Activated gamma-delta T cell treated with Interleukin-2 at 50 U/mL for 16 hours (primary cell): ENCODE measurements at places on chromosomes 12 and 14.

GRCh38 chr12:115451780-115452736 lies 768.1 kb upstream of the TBX3 start:
- DNase-seq, result no peak

DNA sequence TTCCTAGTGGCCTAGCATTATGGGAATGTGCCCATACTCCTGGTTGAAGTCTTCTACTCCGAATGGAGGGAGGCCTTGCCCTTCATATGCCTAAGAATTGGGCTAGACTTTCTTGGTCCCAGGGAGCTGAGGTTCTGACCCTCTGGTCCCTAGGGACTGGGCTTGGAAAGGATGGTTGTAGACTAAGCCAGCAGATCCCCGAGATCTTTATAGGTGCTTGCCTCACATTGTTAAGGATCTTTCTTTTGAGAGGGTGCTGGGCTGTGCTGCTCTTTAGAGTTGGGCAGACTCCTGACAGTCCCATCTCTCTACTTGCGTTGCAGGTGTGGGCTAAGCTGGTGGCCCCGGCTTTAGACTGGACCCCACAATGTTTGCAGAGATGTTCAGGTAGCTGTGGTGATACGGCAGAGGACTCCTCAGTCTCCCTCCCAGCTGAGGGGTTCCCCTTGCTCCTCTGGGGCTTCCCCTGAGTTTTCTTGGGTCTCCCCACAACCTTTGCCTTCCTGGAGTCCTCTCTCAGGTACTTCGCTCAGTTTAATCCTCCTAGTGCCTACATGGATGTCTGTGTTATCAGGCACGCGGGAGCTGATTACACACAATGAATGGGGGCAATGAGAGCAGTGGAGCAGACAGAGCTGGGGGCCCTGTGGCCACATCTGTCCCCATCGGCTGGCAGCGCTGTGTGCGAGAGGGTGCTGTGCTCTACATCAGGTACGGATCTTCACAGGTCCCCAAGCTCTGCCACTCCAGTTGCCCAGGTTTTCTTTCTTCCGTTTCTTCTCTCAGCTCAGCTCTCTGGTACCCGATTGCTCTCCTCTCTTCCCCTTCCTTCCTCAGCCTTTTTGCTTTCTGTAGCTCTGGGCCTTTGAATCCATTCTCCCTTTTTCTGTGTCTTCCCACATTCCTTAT lies 1.3 kb downstream of the MBD6 start:
- no peak for DNase-seq

GRCh38 chr12:109598428-109598854 lies 24.8 kb downstream of the MVK start:
- DNase-seq, result no peak

DNA sequence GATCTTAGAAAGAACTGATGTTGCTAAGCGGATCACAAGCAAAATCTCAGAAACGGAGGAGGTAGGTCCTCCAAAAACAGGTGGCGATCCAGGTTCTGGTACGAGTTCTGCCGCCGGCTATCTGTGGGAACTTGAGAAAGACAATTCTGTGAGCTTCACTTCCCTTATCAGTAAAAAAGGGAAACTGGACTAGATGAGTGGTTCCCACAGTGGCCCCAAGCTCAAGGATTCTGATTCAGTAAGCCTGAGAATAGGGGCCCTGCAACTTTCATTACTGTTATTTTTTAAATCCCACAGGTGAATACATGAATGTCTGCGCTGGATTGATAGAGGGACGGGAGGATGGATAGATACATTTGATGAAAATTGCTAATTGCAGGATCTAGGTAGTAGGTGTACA lies 160.2 kb downstream of the PPM1H start:
- DNase-seq, result no peak

- no peak for DNase-seq
Measured at GRCh38 chr12:108729612-108730364, 1.5 kb downstream of the CORO1C start.

DNA sequence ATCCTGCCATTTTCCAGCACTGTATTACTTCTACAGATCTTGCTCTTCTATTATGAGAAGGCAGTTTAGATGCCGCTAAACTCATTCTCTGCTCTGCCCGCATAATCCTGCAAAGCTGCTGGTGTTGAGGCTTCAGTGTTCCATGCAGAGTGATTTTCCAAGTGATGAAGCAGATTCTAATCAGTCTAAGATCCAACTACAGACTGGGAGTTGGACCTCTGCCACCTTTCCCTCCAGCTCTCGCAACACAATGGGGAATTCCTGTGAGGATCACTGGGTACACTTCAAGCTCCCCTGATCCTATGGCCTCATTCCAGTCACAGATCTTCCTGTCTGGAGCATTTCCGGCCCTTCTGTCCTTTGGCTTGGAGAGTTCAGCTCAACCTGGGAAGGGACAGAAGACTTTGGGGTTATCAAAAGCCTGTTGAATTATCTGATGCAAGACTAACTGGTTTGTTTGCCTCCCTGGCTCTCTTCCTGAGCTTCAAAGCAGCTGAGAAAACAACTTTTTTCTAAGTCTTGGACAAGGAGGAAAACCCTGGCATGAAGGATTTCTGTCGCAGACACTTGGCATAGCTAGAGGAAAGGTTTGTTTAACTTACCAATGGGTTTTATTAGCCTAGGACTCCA lies 333.9 kb downstream of the ZFP36L1 start:
- DNase-seq, result no peak
